Activated T-cell treated with anti-CD3 and anti-CD28 coated beads for 4 hours (primary cell): ENCODE measurements at places on chromosomes 4 and X.

- no peak for DNase-seq
Observed at GRCh38 chr4:35125995-35126712, 1118.2 kb downstream of the ARAP2 start.

GRCh38 chr4:151921811-151922210 lies 161.0 kb upstream of the GATB start:
- no peak for DNase-seq

GRCh38 chrX:150805736-150806135 lies 92.7 kb downstream of the CD99L2 start:
- DNase-seq = no peak

- DNase-seq = no peak
Observed at GRCh38 chr4:113996599-113997177, 17.2 kb upstream of the ARSJ start.

- no peak for DNase-seq
Observed at GRCh38 chr4:148292686-148293085, 149.5 kb downstream of the NR3C2 start.

DNA sequence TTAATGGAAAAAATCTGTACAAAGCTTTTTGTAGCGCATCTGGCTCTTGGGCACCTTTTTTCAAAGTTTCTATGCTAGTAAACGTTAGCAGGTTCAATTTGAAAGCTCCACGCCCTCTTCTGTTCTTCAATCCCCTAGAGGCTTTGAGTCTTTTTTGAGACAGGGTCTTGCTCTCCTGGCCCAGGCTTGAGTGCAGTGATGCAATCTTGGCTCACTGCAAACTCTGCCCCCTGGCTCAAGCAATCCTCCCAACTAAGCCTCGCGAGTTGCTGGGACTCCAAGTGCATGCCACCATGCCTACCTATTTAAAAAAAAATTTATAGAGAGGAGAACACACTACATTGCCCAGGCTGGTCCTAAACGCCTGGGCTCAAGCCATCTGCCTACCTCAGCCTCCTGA lies 9.2 kb downstream of the RXFP1 start:
- DNase-seq = no peak
